ENCODE measurements at places on chromosomes 7 and 10.

DNA sequence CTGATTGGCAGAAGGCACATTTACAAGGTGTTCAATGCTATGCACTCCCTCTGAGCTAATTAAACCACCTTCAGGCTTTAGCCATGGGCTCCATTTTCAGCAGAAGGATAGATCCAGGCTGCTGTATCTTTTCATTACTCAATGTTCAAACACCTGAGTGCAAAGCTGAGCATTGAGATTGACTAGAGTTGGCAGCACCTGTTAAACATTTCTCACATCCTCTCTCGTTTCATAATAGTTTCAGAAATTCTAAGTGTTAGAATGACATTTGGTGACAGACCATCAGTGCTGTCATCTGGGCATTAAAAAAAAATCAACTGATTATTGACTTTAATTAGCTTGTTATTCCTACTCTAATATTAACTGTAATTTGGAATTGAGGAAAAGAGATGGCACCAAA, 187.1 kb upstream of the SEMA3E start:
- no peak for DNase-seq

DNA sequence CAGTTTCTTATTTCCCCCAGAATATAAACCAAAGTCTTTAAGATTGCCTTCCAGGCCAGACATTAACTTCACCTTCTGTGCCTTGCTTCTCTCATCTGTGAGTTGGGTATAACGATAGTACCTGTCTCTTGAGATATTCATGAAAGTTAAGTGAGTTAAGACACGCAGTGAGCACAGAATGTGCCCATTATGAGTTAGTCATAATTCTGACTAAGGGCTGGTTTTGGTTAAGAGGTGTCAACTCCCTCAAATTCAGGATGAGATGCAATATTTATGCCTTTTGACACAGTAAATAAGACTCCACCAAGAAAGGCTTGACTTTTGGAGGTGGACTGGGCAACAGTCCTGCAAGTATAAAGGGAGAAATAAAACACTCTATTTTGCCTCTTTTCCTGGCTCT, 528.7 kb upstream of the IGFBP3 start:
- DNase-seq = no peak

- DNase-seq = no peak
Measured at GRCh38 chr7:51817694-51818225, 501.2 kb upstream of the COBL start.

- DNase-seq = no peak
Measured at GRCh38 chr7:44108768-44109750, 4.9 kb downstream of the AEBP1 start.

- peak; percentile 77 for DNase-seq
Measured at GRCh38 chr7:2248984-2249694, 7.1 kb downstream of the NUDT1 start.

- no peak for DNase-seq
Measured at GRCh38 chr7:16754856-16755317, 1.3 kb downstream of the TSPAN13 start.

DNA sequence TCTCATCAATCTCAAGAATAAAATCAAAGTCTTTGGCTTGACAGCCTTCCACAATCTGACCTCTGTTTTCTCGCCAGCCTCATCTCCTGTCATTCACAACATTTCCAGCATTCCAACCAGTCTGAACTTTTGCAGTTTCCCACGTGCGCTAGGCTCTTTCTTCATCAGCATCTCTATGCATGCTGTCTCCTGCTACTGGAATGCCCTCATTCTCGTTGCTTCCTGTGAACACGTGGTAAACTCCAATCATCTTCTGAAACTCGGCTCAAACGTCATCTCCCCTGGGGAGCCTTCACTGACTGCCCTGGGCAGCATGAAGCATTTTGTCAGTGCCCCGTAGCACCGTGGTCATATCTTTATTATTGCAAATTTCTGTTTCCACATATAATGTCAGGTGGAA, 12.2 kb upstream of the RSBN1L start:
- peak; percentile 85 for DNase-seq

DNA sequence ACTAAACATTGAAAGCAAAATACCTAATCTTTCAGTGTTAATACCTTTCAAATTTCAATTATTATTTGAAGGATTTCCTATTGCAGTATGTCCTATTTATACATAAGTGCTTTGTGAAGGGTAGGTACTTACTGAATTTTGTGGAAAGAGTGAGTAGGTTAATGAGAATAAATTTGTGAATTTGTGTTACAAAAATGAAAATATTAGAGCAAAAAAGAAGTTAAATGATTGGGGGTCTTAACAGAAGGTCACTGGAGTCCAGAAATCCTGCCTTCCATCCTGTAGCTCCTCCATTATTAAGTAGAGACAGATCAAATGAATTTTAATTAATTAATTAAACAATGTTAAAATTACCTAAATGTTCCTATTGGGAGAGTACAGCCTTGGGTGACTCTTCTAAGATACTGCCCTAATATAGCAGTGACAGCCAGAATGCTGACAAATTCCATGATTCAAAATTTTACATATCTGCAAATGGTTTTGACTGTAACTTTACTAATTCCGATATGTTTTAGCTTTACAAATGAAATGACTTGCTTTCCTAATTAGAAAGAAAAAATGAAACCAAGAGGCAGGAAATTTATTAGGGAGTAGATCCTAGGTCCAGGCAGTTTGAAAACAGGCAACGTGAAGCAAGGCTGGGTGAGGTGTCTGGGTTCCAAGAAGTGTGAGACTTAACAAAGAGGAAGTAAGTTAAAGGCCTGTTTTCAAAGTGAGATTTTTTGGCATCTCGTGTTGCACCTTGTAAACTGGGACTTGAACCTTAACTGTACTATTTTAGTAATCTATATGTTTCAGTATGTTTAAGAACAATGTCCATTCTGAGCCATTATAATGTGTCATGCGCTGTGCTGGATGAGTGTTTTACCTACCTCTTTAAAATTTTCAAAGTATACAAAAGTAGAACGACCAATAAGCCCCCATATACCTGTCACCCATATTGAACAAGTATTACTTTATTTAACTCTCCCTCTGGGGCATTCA, 1.5 kb downstream of the PIK3CG start:
- no peak for DNase-seq

DNA sequence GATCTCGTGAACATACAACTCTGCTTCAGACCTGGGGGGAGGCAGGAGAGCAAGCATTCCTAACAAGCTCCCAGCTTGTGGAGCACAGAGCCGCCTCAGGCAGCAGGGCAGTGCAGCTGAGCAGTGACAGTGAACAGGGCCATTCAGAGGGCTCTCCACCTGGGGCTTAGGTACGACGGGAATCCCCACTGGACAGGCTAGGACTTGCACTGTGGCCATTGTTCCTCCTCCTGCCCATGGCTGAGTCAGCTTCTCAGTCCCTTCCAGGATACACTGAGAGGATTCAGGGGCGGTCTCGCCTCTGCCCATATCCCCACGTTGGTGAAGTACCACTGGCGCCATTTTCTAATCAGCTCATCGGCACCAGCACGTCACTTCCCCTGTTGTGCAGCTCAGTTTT, 71.1 kb downstream of the FIGNL1 start:
- DNase-seq = no peak

DNA sequence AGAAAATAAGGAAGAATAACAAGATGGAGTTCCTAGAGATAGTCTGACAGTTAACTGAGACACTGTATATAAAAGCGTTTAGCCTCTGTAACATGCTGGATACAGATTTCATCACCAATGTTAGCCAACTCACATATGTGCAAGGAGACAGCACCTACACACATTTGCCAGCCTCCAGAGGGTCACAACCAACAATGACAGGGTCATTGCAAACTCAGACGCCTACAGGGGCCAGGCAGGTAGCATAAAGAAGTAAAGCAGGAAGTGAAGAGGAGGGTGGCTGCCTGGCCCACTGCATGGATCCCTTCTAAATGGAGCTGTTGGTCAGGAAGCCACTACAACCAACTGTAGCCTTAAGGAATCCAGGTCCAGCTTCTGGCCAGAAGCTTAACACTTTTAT, 50.4 kb downstream of the NRAP start:
- no peak for DNase-seq

- no peak for DNase-seq
Measured at GRCh38 chr7:7352845-7353244, 170.5 kb downstream of the C1GALT1 start.

Measured in COLO829 (cell line).